ENCODE measurements at places on chromosomes 2 and 18.

DNA sequence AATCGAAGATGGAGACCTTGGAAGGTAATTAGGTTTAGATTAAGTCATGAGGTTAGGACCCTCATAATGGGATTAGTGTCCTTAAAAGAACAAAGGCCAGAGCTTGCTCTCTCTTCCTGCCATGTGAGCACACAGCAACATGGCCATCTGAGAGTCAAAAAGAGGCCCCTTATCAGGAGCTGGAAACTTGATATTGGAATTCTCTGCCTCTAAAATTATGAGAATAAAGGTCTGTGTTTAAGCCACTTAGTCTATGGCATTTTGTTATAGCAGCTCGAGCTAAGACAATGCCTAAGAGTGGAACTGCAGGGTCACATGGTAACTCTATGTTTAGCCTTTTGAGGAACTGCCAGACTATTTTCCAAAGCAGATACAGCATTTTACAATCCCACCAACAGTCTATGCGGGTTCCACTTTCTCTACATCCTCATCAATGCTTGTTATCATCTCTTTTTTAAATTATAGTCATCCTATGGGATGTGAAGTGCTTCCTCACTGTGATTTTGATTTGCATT is 42.4 kb downstream of the THADA start:
- no peak for DNase-seq

DNA sequence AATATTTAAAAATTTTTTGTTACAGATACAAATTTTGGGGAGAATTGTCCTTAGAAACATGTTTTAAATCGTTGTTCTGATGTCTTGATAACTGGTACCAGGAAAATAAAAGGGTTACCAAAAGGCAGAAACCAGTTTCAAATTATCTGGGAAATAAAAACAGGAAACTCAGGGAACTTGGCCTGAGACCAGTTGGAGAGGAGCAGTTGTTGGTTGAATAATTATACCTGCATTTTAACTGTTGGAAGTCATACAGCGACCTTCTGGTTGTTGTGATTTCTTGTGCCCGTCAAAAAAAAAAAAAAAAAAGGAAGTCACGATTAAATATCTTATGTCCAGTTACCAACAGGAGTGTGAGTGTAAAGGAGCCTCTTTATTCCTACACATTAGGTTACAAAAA is 51.8 kb downstream of the CRIM1 start:
- no peak for DNase-seq

GRCh38 chr2:26039603-26040323 is 5.9 kb downstream of the RAB10 start:
- DNase-seq = no peak

- DNase-seq = no peak
Measured at GRCh38 chr2:5980450-5981190, 288.4 kb downstream of the SOX11 start.
